ENCODE measurements at places on chromosomes 12 and 14. TPM values are rescaled to one million over a fixed set of nuclear protein-coding genes. Genes with fewer than 3 reads are reported as not detected.

The LMO3 gene
- polyA plus RNA-seq = not detected

The CLEC4C gene
- polyA plus RNA-seq = not detected

The NRL gene
- polyA plus RNA-seq = 1.9 TPM

The SLIRP gene
- 300 TPM for polyA plus RNA-seq

The XRCC3 gene
- polyA plus RNA-seq = 4.5 TPM

The BIN2 gene
- 219 TPM for polyA plus RNA-seq

The KCNC2 gene
- not detected for polyA plus RNA-seq

The RAD51AP1 gene
- 1.1 TPM for polyA plus RNA-seq

The HOXC6 gene
- polyA plus RNA-seq = not detected

The GARIN6 gene
- polyA plus RNA-seq = not detected

Measured in CD4-positive, CD25-positive, alpha-beta regulatory T cell (primary cell).